DMS79 (cell line): ENCODE measurements at places on chromosomes 4 and X.

GRCh38 chr4:91222014-91222413, 1081.8 kb upstream of the GRID2 start:
- DNase-seq = no peak

- DNase-seq = no peak
These were observed 43.2 kb upstream of the BMPR1B start for GRCh38 chr4:94714365-94715160.

DNA sequence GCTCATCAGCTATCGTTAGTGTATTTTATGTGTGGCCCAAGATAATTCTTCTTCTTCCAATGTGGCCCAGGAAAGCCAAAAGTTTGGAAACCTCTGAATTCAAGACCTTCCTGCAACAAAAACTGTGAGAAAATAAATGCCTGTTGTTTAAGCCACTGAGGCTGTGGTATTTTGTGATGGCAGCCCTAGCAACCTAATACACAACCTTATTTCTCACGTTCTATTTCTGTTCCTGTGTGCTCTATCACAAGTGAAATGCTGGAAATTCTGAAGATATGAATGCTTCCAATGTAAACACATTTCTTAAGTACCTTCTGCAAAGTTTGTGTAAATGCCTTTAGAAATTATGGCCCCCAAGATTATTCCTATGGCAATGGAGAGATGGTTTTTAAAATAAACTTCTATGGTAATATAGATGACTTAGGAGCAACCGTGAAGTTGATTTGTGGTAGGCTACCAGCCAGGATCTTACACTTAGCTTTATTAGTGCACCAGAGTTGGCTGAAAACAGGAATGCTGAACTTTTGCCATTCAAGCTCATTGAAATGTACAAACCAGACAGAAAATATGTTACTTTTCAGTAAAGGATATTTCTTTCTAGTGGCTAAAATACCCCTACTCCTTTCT, 148.0 kb downstream of the USP46 start:
- DNase-seq = no peak

DNA sequence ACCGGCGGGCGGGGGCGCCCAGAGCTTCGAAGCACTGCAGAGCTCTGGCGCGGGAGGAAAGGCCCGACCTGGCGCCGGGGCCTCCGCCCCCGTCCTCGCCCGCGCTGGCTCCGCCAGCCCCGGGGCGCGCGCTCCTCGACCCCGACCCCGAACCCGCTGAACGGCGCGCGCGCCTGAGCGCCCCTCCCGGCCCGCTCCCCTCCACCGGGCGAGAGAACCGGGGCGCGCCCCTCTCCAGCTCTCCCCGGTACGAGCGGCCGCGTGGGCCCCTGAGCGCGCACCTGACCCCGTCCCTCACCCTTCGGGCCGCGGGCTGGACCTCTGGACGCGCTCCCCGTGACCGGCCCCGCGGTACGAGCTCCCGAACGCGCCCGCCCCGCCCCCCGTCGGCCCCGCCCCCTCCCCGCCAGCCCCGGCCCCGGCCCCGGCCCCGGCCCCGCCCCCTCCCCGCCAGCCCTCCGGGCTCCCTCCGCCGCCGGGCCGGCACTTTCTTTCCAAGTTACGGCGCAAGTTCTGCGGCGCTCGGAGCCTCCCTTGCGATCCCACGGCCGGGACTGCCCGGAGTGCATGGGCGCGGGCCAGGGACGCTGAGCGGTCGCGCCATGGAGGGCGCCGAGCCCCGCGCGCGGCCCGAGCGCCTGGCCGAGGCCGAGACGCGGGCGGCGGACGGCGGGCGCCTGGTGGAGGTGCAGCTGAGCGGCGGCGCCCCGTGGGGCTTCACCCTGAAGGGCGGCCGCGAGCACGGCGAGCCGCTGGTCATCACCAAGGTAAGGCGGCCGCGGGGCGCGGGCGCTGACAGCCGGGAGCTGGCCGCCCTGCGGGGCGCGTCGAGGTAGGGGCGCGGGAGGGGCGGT, at the start of gene SHROOM2:
Gene SHROOM2, plus strand, starts transcription at position 486 of the 854 bp plus-strand sequence. Its CDS starts 117 bp downstream, at position 603.
- no peak for DNase-seq

DNA sequence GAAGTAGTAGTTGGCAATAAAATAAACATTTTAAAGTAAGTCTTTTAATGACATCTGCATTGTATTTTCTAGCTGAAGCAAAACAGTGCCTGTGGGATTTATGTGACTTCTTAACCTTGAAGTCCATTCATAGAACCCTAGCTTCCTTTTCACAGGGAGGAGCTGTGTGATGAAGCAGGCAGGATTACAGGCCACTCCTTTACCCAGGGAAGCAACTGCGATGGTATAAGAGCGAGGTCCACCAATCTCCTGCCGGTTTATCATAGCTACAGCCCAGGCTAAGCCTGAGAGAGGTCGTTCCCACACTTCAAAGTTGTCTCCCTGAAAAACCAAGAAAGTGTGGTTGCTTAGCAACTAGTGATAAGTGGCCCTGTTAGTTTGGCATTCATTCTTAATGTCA, 7.0 kb downstream of the RPL36A start:
- no peak for DNase-seq

GRCh38 chr4:145880355-145880960, 58.2 kb downstream of the ZNF827 start:
- no peak for DNase-seq
